Stimulated activated CD8-positive, alpha-beta memory T cell treated with anti-CD3 and anti-CD28 coated beads, Interleukin-4, amount 100 ng/mL, for 48 hours (primary cell): ENCODE measurements at places on chromosomes 3 and 15.
A peak's percentile ranks its signal among the peaks of the same experiment; 100 is the strongest.

DNA sequence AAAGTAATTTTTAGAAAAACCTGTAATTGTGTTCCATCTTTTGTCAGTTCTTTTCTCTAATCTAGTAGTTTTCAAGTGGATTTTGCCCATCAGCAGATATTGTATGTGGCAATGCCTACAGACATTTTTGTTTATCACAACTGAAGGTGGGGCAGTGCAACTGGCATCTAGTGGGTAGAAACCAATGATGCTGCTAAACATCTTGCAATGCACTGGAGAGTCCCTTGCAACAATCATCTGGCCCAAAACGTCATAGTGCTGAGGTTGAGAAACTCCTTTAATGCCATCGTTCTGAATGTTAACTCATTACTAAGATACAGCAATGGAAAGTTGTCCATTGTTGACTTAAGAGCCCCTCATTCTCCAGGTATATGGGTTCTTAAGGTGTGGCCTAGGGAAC lies 80.1 kb downstream of the BTD start:
- DNase-seq: no peak

- no peak for DNase-seq
These were observed 42.0 kb downstream of the PML start for GRCh38 chr15:74036271-74037170.

DNA sequence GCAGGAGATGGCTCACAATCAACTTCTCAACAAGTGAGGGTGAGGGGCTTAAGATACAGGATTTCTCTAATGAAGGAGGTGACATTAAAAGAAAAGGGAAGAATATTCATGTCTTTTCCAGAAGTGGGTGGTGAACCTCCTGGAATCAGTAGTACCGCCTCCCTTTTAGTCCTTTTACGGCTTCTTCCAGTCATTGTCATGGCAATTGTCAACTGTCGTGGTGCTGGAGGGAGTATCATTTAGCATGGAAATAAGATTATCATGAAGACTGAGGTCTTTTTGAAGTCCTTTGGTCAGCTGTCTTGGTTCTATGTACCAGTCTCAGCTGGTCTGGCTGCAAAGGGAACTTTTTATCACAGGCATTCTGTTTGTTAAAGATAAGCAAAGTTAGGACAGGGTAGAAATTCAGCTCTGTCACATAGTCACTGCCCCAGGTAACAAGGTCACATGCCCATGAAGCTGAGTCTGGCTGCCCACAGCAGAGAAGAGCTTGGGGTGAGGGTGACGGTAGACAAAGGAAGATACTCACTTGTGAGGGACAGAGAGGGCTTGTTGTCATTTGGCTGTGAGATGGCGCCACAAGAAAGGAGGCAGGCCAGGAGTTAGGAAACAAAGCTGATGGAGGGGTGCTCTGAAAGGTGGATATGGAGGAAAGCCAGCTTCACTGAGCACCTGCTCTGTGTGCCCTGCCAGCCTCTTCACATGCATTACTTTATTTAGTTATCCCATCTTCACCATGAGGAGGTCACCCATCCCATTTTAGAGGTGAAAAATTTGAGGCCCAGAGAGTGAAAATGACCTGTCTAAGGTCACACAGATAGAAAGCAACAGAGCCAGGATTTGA lies 228.2 kb upstream of the TRIM42 start:
- no peak for DNase-seq

GRCh38 chr3:150367757-150368156 lies 40.3 kb upstream of the TSC22D2 start:
- DNase-seq: no peak

GRCh38 chr3:48446425-48447193 lies at the start of gene ATRIP:
Gene ATRIP (plus strand): TSS chr3:48446737. CDS start chr3:48446846, 109 bp downstream.
- DNase-seq: peak; percentile 91

DNA sequence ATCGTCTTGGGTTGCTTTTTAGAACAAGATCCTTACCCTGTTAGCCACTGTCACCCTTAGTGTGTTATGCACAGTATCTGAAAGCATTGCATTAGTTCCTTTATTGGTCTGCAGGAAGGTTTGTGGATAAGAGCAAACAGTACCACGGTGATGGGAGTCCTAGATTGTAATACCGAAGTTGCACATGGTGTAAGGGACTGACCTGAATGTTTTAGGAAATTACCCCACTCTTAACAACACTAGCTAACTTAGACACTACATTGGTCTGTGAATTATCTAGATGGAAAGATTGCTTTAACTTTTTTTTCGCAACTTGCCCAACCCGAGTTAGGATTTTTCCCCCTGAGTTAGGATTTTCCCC lies 1.3 kb downstream of the STT3B start:
- no peak for DNase-seq

GRCh38 chr3:65946438-65946837 lies 92.3 kb downstream of the MAGI1 start:
- DNase-seq: no peak

GRCh38 chr3:57127891-57128518 lies 37.1 kb downstream of the IL17RD start:
- no peak for DNase-seq

GRCh38 chr3:5754602-5755001 lies 567.1 kb downstream of the EDEM1 start:
- DNase-seq: no peak

DNA sequence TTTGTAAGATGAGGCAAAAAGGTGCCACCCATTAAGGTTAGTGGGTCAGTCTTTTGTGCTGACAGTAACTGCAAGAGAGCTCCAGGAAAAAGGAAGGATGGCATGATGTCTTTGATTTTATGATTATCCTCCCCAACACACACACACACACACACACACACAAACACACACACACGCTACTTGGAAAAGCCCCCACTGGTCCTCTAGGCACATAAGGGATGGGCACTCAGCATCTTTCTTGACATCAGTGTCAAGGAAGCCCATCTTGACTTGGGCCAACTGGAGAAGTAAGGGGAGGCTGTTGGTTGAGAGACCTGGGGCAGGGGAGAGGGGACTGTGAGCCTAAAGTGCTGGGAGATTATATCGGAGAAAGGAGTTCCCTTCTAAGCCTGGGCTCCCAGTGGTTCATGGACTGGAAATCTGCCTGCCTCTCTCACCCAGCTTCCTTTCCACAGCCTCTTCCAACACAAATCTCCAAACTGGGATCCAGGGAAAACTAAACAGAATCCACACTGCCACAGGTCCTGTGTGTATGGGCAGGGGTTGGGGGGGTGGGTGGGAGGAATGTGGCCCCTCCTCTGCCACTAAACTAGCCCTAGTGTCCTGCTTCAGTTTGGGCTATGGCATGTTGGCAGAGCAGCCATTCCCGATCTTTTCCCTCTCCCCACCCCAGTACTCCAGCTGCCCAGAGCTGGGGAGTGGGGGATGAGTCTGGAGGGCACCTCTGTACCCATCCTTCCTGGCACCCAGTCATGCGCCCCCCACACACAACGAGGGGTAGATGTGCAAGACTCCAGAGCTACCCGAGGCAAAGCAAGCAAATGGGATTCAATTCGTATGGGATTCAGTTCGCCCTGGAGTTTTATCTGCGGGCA lies 1.6 kb downstream of the AMOTL2 start:
- no peak for DNase-seq

DNA sequence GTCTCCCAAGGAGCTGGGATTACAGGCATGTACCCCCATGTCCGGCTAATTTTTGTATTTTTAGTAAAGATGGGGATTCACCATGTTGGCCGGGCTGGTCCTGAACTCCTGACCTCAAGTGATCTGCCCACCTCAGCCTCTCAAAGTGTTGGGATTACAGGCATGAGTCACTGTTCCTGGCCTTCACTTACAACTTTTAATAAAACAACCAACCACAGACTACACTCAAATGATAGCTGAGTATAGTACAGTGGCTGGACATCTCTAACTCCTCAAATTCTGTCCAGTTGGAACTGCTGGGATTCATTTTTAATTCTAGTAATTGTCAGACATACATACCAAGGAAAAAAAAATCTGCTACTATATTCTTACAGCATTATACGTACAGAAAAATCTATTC lies 71.0 kb downstream of the PBRM1 start:
- DNase-seq: no peak

DNA sequence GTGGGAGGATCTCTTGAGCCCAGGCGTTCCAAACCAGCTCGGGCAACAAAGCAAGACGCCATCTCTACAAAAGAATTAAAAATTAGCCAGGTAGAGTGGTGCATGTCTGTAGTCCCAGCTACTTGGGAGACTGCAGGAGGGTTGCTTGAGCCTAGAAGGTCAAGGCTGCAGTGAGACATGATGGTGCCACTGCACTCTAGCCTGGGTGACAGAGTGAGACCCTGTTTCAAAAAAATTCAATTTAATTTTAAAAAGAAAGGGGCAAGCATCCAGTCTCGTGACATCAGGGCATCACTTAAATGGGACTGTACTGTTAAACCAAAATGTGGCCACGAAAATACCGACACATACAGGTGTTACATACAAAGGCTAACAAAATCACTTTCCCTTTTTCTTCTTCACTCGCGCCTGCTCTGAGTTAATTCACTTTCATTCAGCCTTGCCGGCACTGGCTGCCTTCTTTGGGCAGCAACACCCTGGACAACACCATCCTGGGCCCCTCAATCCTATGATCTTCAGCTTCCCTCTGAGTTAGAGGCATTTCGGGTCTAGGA lies 121.7 kb downstream of the LIPC start:
- DNase-seq: no peak

DNA sequence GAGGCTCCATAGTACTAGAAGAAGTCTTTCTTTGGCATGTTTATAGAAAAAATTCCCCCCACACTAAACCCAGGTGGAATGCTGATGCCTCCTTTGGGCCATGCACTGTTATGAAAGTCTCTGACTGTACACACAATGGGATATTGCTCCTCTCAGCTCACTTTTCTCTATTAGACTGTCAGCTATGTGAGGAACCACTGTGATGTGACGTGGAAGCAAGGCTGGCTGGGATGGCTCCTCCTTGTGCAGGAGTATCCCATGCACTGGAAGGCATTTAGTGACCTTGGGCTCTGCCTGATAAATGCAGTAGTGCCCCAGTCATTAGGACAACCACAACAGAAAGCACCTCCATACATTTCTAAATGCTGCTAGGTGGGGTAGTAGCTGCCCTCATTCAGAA lies 5.7 kb upstream of the FRMD4B start:
- no peak for DNase-seq

GRCh38 chr3:174216946-174217718 lies 642.0 kb upstream of the NAALADL2 start:
- DNase-seq: no peak

GRCh38 chr15:81334768-81335435 lies 11.0 kb upstream of the STARD5 start:
- DNase-seq: no peak

- no peak for DNase-seq
These were observed 1132.1 kb upstream of the ALCAM start for GRCh38 chr3:104234442-104235194.

DNA sequence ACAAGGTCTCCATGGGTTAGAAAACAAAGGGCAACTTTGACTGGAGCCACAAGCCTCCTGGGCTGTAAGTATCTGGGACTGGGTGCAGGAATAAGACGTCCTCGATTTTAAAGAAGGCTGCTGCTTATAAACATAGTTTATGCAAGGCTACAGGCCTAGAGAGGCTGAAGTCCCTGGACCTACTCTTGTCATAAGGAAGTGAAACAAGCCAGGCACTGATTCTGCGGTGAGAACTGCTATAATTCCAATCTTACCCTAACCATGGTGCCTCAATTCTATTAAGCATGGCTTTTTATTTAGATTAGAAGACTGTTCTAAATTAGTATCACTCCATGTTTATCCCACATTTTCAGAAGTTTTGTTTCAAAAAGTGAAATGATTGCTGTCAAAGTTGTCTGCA lies 777.6 kb downstream of the PLOD2 start:
- no peak for DNase-seq

- no peak for DNase-seq
These were observed 9.4 kb downstream of the FAM81A start for GRCh38 chr15:59447367-59447766.

DNA sequence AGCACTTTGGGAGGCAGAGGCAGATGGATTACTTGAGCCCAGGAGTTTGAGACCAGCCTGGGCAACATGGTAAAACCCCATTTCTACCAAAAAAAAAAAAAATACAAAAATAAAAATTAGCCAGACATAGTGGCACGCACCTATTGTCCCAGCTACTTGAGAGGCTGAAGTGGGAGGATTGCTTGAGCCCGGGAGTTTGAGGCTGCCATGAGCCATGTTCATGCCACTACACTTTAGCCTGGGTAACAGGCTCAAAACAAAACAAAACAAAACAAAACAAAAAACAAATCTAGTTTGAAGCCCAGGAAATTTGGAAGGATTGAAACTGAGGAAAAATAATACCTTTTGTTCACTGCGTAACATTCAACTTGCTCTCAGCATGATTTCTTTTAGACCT lies 16.6 kb downstream of the TMOD3 start:
- no peak for DNase-seq

GRCh38 chr3:112327371-112327951 lies 5.5 kb upstream of the CD200 start:
- DNase-seq: no peak

DNA sequence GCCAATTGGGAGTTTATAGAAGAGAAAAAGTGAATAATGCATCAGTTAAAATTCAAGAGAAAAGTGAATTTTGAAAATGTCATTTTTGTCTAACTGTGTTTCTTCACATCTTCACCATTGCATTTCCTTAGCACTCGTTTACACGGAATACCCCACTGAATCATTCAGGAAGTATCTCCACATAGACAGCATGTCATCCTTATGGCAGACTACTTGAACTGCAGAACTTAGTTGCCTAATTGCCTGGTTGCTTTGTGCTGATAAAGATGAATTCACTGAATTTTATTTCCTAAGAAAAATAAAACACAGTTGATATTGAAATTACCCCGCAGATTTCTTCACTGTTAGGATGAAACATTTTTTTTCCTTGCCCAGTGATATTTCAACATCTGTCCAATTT lies 627.1 kb downstream of the ROBO1 start:
- no peak for DNase-seq

GRCh38 chr15:30924353-30924752 lies 20.6 kb downstream of the FAN1 start:
- DNase-seq: no peak

GRCh38 chr15:91919014-91919534 lies 65.6 kb downstream of the SLCO3A1 start:
- no peak for DNase-seq

- DNase-seq: no peak
These were observed 325.3 kb downstream of the THSD4 start for GRCh38 chr15:71440489-71441110.

- no peak for DNase-seq
These were observed 29.0 kb downstream of the KY start for GRCh38 chr3:134621854-134622253.

DNA sequence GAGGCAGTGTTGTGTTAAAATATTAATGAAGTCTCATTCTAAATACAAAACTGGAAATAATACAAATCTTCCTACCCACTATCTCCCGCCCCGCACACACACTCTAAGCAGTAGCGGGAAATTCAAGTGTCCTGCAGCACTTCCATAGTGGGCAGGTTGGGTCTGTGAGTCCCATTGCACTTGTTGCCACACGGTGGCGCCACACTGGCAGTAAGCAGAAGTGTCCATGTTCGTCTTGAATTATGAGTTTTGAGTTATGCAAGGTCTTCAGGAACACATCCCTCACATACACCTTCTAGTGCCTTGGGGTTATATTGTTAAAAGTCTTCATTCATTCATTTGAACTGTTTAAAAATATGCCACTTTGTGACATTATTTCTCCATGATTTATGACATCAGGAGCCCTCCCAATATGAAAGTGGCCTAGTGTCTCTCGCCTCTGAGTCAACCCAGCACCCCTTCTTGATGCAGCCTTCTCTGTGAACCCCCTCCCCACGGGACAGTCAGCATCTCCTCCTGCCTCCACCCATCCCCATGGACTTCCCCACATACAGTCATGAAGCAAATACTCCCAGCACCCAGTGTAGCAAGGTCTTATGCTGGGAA lies 17.6 kb upstream of the CCDC174 start:
- peak; percentile 70 for DNase-seq
